Non-pigmented ciliary epithelial cell (primary cell): ENCODE measurements at places on chromosomes 6 and 20.

DNA sequence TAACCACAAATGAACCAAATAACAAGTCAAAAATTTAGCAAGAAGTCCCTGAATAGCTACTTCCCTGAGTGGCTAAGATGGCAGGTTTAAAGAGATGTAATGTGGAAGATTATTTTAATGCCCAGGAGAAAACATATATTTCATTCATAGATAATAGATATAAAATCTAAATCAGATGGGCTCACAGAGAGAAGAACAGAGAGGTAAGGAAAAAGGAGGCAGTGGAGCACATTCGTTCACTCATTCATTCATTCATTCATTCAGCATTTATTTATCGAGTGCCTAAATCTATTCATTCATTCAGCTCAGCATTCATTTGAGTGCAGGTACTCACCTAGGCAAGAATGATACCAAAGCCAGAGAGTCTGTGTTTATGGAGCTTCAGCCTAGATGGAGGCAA is 32.1 kb upstream of the IYD start:
- DNase-seq = no peak

DNA sequence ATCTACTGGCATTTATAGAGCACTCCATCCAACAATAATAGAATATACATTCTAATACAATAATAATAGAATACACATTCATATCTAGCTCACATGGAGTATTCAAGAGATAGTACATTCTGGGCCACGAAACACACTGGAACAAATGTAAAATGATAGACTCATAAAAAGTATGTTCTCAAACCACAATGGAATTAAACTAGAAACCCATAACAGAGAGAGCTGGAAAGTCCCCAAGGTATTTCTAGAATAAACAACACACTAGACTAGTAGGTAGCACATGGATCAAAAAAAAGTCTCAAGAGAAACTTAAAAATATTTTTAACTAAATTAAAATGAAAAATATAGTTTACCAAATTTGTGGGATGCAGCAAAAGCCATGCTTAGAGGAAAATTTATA is 9.1 kb upstream of the TP53TG5 start:
- DNase-seq = no peak

DNA sequence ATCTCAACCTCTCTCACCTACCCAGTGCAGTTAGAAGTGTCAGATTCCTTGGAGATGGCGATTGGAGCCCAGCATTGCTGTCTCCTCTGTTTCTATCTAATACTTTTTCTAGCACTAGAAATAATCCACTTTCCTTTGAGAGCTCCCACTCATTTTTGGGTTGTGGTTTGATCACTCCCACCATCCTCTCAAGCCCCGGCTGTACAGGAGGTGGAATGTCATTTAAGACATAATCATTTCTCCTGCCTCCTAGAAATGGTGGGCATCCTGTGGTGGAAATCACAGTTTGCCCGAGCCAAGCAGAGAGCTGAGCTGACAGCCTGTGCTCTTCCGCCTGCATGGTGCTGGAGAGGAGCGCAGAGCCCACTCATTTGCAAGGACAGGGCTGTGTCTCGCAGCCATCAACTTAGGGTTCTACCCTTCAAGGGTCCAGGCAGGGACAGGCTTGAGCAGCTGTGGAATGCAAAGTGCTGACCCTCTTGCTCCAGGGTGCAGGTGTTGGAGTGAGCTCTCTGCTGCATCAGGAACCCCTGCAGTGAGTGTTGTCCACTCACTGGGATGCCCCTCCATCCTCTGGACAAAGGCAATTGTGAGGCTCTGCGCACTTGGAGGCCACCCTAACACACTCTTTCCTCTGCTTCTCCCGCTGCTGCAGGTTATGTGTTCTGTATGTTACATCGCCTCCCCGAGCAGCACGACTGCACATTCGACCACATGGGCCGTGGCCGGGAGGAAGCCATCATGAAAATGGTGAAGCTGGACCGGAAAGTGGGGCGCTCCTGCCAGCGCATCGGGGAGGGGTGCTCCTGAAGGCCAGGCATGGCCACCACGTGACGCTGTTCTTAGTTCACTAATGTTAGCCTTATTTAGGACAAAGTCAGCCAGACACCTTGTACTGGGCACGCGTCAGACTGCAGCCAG is 332.3 kb downstream of the ZFAND3 start:
- DNase-seq = no peak

GRCh38 chr6:44761046-44761445 is 373.5 kb downstream of the CDC5L start:
- DNase-seq = no peak

- no peak for DNase-seq
Measured at GRCh38 chr6:147397306-147397705, 111.2 kb upstream of the SAMD5 start.

DNA sequence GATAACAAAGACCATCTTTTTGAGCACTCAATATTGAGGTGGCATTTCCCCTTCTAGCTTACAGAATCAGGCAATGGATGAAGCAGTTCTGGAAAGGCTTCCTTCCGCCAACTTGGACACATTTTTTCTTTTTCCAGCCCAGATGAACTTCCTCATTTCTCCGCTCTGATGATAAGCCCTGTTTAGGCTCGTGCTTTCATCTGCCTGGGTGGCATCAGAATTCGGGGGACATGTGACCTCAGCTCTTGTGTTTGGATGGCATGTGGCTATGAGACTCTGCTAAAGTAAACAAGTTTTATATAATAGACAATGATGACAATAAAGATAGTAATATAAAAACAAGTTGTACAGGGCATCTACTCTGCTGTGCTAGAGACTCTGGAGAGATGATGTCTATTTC is 796.7 kb downstream of the DHX35 start:
- no peak for DNase-seq

GRCh38 chr6:162940426-162940825 is 212.7 kb downstream of the PACRG start:
- no peak for DNase-seq

DNA sequence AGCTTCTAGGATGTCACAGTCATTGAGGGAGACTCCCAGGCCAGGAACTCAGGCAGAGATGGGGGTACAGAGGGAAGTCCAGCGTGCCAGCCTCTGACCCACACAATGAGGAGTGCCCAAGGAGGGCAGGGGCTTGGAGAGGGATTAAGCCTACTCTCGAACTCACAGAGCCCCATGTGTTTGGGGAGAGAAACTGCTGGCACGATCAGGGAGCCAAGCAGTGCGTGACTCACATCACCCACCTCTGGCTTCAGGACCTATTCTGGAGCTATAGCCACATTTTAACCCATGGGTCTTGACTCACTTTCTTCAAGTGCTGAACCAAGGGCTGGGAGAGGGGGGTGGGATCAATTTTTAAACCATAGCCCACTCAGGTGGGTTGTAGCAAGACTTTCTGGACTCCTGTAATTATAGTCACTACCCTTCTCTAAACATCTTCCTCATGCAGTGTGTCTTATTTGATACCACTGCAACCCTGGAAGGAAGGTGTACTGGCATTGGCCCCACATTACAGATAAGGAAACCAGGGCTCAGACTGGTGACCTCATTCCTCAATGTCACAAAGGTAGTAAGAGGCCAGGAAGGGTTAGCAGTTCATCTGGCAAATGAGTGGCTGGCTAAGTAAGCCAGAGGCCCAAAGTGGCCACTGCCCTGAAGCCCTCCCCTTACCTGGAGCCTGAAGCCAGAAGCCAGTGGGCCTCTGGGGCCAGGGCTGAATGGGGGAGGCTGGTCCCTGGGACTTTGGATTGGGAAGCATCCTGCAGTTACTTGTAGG is 12.0 kb downstream of the FOXP4 start:
- no peak for DNase-seq

GRCh38 chr6:63415286-63415685 is 95.5 kb upstream of the LGSN start:
- no peak for DNase-seq

GRCh38 chr20:59242714-59243626 is 57.4 kb upstream of the EDN3 start:
- DNase-seq = no peak

DNA sequence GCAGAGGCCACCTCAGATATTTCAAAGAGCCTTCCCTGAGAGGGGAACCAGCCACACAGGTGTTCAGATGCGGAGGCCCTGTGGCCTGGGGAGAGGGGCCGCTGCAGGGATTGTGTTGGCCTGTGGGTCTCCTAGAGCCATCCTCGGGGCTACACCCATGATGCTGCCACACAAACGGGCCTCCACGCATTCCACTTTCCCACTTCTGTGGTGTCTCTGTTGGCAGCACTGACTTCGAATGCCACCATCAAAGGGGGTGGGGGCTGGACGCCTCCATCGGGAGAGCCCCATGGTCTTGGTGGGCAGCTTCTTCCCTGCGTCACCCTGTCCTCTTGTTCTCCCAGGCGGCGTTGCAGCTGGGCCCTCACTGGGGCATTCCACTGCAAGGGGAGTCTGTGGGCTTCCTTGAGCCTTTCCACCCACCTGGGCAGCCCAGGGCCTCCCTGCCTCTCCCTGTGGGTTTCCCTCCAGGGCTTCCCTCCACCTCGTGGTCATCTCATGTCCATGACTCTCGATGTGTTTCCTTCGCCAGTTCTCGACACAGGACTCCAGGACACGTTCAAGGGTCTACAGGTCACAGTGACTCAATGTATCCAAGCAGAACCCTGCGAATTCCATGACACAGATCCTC is 145.5 kb downstream of the ERMARD start:
- no peak for DNase-seq

DNA sequence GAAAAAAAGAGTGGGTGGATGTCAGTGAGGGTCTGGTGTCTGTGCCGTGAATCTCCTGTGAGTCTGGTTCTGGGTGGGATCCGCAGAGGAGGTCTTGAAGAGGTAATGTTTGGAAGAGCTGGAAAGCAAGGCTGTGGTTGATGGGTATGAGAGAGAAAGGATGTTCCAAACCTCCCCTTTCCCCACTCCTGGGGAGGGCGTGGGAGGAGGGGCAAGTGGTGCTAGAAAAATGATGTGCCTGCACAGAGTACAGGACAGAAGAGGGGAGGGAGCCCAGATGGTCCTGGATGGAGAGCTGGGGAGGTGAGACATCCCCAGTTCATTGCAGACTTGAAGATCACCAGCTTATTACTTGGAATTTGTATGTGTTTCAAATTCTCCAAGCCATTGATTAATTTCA is 3.1 kb downstream of the CNPY3 start:
- DNase-seq = no peak

- DNase-seq = no peak
Measured at GRCh38 chr6:148385379-148385778, 42.7 kb downstream of the SASH1 start.

DNA sequence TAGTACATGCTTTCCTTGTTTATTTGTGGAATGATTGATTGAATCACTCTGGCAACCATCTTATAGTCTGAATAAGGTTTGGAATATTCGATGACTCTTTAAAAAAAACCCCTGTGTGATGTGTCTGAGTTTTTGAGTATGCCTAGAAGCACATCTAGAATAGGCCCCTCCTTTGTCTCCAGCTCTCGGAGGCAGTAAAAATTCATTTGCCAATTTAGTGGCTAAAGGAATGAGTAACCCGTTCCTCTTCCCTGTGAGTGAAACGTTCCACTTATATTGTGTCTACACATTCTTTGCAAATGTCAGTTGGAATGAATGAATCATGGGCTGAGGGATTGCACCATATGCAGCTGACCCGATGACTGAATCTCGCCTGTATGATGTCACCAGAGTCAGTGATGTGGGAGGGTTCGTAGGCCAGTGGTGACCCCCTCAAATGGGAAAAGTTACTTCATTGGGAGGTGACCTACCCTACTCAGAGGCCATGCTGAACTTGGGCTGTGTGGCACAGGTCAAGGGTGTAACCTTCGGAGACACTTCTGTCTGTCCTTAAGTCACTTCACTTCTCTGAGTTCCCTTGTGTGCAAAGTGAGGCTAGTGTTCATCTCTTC is 21.6 kb downstream of the MOCS3 start:
- peak; percentile 99 for DNase-seq

DNA sequence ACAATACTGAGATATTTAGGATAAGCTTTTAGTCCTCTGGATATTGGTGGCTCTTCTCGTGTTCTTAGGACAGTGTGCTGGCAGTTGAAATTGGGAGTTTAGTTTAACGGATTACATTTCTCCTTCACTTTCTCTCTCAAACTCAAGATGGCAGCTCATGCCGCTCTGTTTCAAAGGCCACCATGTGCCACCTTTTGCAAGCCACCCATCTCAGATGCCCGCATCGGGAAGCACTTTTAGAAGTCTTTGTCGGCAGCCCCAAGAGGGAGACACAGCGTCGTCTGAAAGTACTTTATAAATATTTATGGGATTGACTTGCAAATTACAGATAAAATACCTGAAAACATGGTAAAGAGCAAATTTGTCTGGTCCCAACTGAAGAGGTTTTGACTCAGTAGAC is 73.5 kb downstream of the DOK5 start:
- no peak for DNase-seq

GRCh38 chr6:23173234-23173633 is 603.9 kb downstream of the HDGFL1 start:
- DNase-seq = no peak

GRCh38 chr20:56348746-56349145 is 10.0 kb upstream of the FAM210B start:
- DNase-seq = no peak
